ENCODE measurements at places on chromosomes 12 and 14.

GRCh38 chr12:68977909-68978610 is 45.1 kb upstream of the CPM start:
- no peak for DNase-seq

- no peak for DNase-seq
Measured at GRCh38 chr14:59281609-59282377, 93.3 kb downstream of the DAAM1 start.

- DNase-seq = no peak
Measured at GRCh38 chr12:26399381-26399780, 204.0 kb downstream of the SSPN start.

GRCh38 chr12:57672801-57673200 is 21.1 kb upstream of the OS9 start:
- DNase-seq = no peak

GRCh38 chr14:37625597-37626595 is 30.5 kb downstream of the TTC6 start:
- DNase-seq = no peak

DNA sequence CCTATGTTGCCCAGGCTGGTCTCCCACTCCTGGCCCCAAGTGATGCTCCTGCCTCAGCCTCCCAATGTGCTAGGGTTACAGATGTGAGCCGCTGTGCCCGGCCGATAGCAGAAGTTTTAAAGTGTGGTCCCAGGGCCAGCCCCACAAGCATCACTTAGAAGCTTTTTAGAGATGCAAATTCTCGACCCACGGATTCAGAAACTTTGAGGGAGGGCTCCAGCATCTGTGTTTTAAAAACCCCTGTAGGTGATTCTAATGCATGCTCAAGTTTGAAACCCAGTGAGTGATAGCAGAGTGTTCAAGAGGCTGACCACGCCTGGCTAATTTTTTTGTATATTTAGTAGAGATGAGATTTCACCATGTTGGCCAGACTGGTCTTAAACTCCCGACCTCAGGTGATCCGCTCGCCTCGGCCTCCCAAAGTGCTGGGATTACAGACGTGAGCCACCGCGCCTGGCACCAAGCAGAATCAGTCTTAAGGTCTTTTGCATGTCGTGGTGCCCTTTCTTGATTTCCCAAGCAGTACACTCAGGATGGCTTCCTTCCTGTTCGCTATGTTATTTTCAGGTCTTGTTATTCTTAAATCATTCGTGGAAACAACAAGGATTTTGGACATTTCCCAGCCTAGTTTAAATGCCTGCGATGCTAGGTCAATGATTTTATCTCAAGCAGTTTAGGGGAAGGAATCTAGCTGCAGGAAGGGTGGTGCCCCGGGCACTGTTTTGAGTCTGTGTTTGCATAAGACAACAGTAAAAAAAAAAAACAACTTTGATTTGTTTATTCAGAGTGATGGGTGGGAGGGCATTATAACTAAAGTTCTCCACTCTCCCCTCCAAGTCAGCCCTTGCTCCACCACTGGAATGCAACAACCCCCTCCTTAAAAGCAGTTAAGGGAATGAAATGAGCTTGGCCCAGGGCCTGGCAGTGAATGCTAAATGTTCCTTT is 9.2 kb upstream of the RILPL2 start:
- no peak for DNase-seq

DNA sequence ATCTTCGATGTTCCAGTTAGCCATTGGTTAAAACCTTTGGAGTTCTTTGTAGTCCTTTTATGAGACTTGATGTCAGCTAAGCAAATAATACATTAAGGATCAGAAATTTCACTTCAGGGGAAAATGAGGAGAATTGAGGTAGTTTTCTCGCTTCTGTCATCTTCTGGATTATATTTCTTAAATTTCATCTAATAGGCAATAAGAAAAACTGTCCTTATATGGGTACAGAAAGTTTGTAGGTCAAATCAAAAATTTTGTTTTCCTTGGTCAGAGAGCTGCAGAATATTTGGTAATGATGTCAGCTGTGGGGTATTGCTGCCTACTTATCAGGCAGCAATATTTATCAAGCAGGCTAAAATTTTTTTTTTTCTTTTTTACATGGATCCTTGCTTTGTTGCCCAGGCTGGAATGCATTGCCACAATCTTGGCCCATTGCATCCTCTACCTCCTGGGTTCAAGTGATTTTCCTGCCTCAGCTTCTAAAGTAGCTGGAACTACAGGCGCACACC is 37.1 kb downstream of the RIMKLB start:
- no peak for DNase-seq

GRCh38 chr14:32491416-32492016 is 162.4 kb downstream of the AKAP6 start:
- no peak for DNase-seq

DNA sequence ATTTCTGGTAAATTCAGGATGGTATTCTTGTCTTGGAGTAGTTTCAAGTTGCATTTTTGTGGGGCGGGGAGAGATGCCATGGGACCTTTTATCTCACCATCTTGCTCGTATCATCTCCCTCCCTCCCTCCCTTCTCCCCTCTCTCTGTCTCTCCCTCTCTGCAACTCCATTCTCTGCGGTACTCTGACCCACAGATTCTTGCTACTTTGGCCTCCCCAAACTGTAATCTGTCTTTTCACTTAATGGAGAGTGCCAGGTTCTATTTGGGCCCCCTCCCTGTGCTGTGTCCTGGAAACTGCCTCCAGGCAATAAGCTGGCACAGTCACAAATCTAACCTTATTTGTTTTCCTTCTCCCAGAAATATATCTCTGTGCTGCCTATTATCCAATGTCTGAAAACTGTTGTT is 175.2 kb downstream of the PAWR start:
- no peak for DNase-seq

GRCh38 chr12:32501835-32502333 is 102.5 kb downstream of the FGD4 start:
- peak; percentile 77 for DNase-seq

DNA sequence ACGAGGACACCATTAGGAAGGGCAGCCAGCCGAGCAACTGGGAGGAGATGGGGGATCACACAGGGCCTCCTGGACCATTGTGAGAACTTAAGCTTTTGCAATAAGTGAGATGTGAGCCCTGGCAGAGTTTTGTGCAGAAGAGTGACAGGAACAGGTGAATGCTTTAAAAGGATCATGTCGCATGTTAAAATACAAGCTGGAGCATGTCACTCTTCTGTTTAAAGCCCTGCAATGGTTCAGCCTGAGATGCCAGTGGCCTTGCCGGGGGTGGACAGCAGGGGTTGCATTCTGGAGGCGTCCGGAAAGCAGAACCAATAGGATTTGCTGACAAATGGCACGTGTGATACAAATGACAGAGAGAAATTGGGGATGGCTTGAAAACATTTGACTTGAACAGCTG is 137.5 kb upstream of the RFLNA start:
- DNase-seq = no peak

GRCh38 chr12:47105914-47106674 is 26.3 kb upstream of the AMIGO2 start:
- DNase-seq = no peak

Measured in WTC11 (cell line).